CD8-positive, alpha-beta memory T cell (primary cell): ENCODE measurements at places on chromosomes 2 and 18.

DNA sequence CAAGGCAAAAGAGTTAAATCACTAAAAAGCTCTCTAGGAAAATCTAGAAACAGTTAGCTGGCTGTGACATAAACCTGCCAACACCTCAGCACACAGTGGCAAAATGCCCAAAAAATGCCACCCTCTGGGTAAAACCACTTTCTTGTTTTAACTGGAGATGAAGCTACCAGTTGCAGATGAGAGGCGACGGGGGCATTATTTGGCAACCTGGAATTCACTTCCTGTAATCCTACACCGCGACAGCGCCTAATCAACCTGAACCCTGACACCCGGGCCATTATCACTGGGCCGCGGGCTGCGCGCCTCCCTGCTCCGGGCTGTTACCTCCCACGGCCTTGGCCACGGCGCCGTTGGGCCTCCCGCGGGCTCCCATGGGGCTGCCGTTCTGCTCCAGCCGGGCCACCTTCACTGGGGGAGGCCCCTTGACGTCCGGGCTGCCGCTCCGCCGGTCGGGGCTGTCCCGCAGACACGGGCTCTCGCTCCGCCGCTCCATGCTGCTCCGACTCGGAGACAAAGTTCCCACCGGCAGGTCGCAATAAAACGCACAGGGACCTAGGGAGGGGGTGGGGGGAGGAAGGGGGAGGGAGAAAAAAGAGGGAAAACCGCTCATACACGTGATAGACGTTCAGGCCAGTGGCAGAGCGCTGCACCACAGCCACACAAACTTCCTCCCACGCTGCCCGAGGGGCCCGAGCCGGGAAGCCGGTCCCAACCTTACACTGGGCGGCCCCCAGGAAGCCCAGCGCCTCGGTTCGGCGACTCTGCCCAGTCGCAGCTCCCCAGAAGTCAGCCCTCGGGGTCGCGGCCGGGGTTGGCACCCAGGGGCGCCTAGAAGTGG is 2.0 kb downstream of the SATB2 start:
- H3K27me3 ChIP-seq: peaks cover 32% of the 10 kb centered on the region
- H3K4me1 ChIP-seq: peaks cover 17% of the 10 kb centered on the region
- H3K4me3 ChIP-seq: no peak overlapping the region
- no peak for DNase-seq

DNA sequence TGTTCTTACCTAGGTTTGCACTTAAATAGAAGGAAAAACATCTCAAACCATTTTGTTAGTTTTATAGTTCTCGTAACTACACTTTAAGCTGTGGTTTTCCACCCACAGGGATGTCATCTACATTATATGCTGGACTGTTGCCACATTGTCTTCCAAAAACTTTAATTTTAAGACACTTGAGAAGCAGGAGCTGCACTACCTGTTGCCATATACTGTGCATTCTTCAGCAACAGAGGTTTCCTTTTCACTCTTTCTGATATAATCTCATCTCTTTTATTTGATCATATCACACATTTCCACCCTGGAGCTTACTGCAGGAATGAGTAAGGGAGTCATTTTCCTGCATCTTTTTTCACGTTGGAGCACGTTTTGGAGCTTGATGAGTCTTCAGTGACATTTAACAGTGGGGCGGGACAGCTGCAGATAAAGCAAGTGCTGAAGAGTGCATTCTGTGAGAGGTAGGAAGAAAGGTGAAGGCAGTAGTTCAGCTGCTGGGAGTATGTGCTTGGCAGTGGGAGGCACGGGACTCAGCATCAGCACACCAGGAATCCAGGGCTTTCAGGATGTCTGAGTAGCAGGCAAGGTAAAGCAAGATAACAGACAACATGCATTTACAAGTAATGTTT is 3.8 kb downstream of the LIMS1 start:
- no peaks in the 10 kb centered on the region for H3K36me3 ChIP-seq
- H3K4me3 ChIP-seq: no peak overlapping the region
- peaks cover 7% of the 10 kb centered on the region for H3K4me1 ChIP-seq
- no peak for DNase-seq

DNA sequence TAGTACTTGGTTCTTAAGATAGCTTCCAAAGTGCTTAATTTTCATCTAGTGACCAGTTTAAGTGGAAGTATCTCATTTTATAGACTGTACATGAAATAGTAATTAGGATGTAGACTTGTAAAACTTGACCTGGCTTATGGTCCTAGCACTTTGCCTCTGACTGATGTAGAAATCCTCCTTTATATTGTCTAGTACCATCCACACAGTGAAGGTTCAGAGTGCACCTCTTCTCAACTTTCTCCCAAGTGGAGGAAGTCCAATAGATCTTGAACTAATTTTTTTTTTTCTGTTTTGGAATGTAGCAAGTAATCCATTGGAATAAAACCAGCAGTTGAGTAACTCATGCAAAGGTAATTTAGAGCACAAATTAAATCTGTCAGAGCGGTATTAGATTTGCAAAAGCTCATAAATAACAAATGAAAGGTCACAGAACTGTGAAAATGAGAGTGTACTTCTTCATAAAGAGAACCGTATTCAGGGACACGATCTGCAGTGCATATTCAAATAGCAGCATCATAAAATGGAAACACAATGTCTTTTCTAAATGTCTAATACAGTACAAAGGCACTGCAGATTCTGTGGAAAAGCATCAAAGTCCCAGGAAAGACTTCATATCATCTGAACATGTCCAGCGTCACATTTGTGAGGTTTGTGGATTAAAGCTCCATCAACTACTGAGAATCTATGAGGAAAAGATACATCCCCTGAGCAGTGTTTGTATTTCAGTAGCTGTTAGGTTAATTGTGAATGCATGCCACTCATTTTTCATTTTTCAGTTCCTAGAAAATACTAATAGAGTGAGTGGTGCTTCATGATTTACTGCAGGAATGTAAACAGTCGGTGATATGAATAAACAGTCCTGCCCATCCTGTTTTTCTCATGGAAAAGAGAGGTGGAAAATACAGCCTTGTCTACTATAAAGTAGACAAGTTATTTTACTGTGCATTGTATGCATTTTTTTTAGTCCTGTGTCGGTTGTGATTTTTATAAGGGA is 100.7 kb downstream of the LYPD6 start:
- no peaks in the 10 kb centered on the region for H3K4me1 ChIP-seq
- no peak for DNase-seq
- H3K27ac ChIP-seq: no peak overlapping the region
- no peaks in the 10 kb centered on the region for H3K27me3 ChIP-seq
- H3K36me3 ChIP-seq: no peaks in the 10 kb centered on the region
- H3K4me3 ChIP-seq: no peak overlapping the region

- H3K27ac ChIP-seq: no peak overlapping the region
- no peak overlapping the region for H3K4me3 ChIP-seq
- peaks cover 4% of the 10 kb centered on the region for H3K4me1 ChIP-seq
Observed at GRCh38 chr2:207223051-207223450, 57.3 kb upstream of the KLF7 start.

- H3K4me1 ChIP-seq: no peaks in the 10 kb centered on the region
- DNase-seq: no peak
- no peaks in the 10 kb centered on the region for H3K27me3 ChIP-seq
- no peak overlapping the region for H3K4me3 ChIP-seq
- no peak overlapping the region for H3K27ac ChIP-seq
- H3K36me3 ChIP-seq: peaks cover 6% of the 10 kb centered on the region
Observed at GRCh38 chr2:134451347-134451630, 197.4 kb downstream of the MGAT5 start.

GRCh38 chr2:222303045-222303827 is 4.4 kb upstream of the PAX3 start:
- H3K27ac ChIP-seq: no peak overlapping the region
- H3K27me3 ChIP-seq: peaks cover 81% of the 10 kb centered on the region
- H3K4me1 ChIP-seq: peaks cover 7% of the 10 kb centered on the region
- no peak overlapping the region for H3K4me3 ChIP-seq

DNA sequence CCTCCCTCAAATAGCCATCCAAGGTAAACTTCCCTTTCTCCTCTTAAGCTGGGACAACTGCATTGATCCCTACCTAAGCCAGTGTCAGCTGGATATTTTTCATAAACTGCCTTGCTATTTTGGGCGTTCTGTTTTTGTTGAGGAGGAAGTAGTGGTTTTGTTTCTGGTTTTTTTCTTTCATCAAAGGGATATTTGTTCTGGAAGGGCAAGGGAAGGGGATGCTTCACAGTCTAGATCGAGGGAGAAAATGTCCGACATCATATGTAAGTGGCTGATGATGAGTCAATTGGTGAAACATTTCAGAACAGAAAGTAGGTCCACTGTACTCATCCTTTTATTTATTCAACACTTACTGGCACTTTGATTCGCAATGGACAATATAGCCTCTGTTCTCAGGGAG is 31.0 kb downstream of the TANC1 start:
- H3K4me3 ChIP-seq: no peak overlapping the region
- no peaks in the 10 kb centered on the region for H3K4me1 ChIP-seq
- DNase-seq: no peak

GRCh38 chr2:85748985-85749875 is 4.6 kb upstream of the ATOH8 start:
- H3K36me3 ChIP-seq: no peaks in the 10 kb centered on the region
- DNase-seq: no peak
- H3K27me3 ChIP-seq: peaks cover 33% of the 10 kb centered on the region
- H3K27ac ChIP-seq: no peak overlapping the region
- no peak overlapping the region for H3K4me3 ChIP-seq

- no peak overlapping the region for H3K27ac ChIP-seq
- no peaks in the 10 kb centered on the region for H3K36me3 ChIP-seq
- no peaks in the 10 kb centered on the region for H3K4me1 ChIP-seq
- no peaks in the 10 kb centered on the region for H3K27me3 ChIP-seq
Observed at GRCh38 chr2:207110310-207110709, 55.4 kb downstream of the KLF7 start.

- DNase-seq: no peak
- H3K36me3 ChIP-seq: no peaks in the 10 kb centered on the region
- no peak overlapping the region for H3K27ac ChIP-seq
- H3K27me3 ChIP-seq: no peaks in the 10 kb centered on the region
Observed at GRCh38 chr2:195561116-195561921, 95.7 kb upstream of the SLC39A10 start.

- no peaks in the 10 kb centered on the region for H3K4me1 ChIP-seq
- H3K27me3 ChIP-seq: no peaks in the 10 kb centered on the region
- no peak overlapping the region for H3K4me3 ChIP-seq
- no peaks in the 10 kb centered on the region for H3K36me3 ChIP-seq
Observed at GRCh38 chr2:192004188-192004963, 157.5 kb upstream of the CAVIN2 start.

GRCh38 chr2:63882395-63883105 is 40.9 kb downstream of the UGP2 start:
- no peak overlapping the region for H3K4me3 ChIP-seq
- H3K4me1 ChIP-seq: no peaks in the 10 kb centered on the region
- DNase-seq: no peak
- H3K36me3 ChIP-seq: peaks cover 4% of the 10 kb centered on the region
- no peak overlapping the region for H3K27ac ChIP-seq

DNA sequence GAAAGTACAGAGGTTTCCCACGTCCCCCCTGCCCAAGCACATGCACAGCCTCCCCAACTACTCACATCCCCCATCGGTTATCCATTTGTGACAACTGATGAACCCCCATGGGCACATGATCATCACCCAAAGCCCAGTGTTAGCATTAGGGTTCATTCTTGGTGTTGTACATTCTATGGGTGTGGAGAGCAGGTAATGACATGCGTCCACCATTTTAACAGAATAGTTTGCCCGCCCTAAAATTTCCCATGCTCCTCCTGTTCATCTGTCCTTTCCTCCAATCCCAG is 74.3 kb downstream of the LONRF2 start:
- DNase-seq: no peak
- no peaks in the 10 kb centered on the region for H3K36me3 ChIP-seq
- no peak overlapping the region for H3K27ac ChIP-seq
- H3K4me3 ChIP-seq: no peak overlapping the region
- no peaks in the 10 kb centered on the region for H3K4me1 ChIP-seq

DNA sequence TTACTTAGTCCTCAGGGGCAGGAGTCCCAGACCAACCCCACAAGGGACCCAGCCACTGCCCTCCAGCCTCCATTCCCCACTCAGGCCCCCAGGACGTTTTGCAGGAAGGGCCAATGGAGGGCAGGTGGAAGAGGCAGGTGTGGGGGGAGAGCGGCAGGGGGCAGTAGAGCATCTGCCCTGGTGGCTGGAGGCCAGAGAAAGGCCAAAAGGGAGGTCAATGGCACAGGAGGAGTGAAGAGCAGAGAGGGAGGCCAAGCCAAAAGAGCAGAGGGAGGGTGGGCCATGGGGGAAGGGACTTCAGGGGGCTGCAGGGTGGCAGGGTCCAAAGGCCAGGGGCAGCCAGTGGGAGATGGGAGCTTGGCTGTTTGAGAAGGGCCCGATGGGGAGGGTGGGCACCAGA is 17.3 kb upstream of the GPR55 start:
- DNase-seq: no peak
- H3K36me3 ChIP-seq: no peaks in the 10 kb centered on the region
- no peak overlapping the region for H3K4me3 ChIP-seq
- H3K4me1 ChIP-seq: no peaks in the 10 kb centered on the region

GRCh38 chr2:209653134-209653533 is 118.5 kb upstream of the UNC80 start:
- no peaks in the 10 kb centered on the region for H3K4me1 ChIP-seq
- H3K27me3 ChIP-seq: no peaks in the 10 kb centered on the region
- no peak overlapping the region for H3K27ac ChIP-seq

GRCh38 chr2:222797871-222798270 is 63.0 kb upstream of the ACSL3 start:
- no peaks in the 10 kb centered on the region for H3K36me3 ChIP-seq
- no peak overlapping the region for H3K4me3 ChIP-seq
- H3K27me3 ChIP-seq: no peaks in the 10 kb centered on the region

- H3K27ac ChIP-seq: no peak overlapping the region
- no peaks in the 10 kb centered on the region for H3K36me3 ChIP-seq
- H3K4me3 ChIP-seq: no peak overlapping the region
- H3K4me1 ChIP-seq: no peaks in the 10 kb centered on the region
- no peaks in the 10 kb centered on the region for H3K27me3 ChIP-seq
Observed at GRCh38 chr18:22604986-22605421, 187.3 kb upstream of the CTAGE1 start.

DNA sequence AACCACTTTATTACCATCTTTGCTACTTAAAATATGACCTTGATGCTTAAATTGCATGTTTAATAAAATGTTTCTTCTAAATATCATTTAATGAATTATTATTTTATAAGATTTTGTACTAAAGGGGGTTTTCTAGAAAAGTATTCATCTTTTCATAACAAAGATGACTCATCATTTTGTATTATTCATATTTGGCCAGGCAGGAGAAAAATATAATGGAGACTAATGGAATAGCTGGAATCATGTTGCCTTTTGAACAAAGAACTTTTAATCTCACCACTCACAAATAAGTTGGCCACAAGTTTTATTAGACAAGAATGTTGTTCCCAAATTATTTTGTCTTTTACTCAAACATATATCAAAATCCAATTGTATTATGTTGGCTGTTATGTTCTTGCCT is 882.4 kb downstream of the DSC3 start:
- no peak overlapping the region for H3K27ac ChIP-seq
- no peak for DNase-seq
- H3K4me3 ChIP-seq: no peak overlapping the region

DNA sequence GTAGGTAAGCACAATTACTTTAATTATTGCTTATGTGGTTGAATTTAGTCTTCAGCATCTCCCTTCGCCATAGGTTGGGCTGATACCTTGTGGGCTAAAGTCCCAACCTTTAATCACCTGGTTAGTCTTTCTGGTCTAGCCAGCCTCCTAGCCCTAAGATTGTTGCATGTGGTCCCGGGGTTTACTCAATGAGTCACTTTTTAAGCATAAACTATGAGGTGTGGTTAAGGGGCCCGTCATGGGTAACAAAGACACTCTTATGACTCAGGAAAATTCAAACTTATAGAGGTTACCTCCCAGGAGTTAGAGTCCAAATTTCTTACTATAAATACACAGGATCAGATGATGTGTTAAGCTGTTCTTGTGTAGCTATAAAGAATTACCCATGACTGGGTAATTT is 841.6 kb downstream of the TRIB2 start:
- no peak overlapping the region for H3K27ac ChIP-seq
- H3K27me3 ChIP-seq: no peaks in the 10 kb centered on the region
- no peaks in the 10 kb centered on the region for H3K36me3 ChIP-seq
- H3K4me3 ChIP-seq: no peak overlapping the region
- no peaks in the 10 kb centered on the region for H3K4me1 ChIP-seq
